ENCODE measurements at places on chromosomes 3 and 15. TPM values are rescaled to one million over a fixed set of nuclear protein-coding genes. Genes with fewer than 3 reads are reported as not detected.

DNA sequence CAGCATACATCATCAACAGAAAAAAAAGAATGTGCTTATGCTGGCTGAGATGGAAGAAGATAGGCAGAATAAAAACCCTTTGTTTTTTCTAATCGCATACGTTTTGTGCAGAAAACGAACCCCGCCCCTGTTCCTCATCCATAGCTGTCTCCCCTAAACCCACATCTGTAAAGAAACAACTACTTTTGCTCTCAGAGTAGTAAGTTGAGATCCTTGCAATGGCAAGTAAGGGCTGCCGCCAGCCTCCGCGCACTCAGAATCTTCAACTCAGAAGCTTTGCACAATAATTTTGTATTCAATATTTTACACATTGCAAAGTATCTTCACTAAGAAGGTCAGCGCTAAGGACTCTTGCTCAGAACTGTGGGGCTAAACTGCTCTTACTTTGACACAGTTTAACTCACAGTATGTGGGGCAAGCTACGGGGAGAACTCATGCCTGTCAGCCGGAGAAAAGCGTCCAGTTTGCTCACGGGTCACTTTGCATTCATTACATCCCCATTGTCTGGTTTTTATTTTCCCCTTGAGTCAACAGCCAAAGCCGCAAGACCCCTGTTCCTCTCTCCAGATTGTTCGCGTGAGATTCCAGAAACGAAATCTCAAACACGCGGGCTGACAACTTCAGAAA lies 1.0 kb downstream of the LYSMD4 start:
- H3K4me1 ChIP-seq = peaks cover 15% of the 10 kb centered on the region
- H3K27me3 ChIP-seq = no peaks in the 10 kb centered on the region
- H3K36me3 ChIP-seq = no peaks in the 10 kb centered on the region
- no peak for DNase-seq

GRCh38 chr3:151276038-151276686 lies 2.2 kb downstream of the P2RY14 start:
- H3K4me1 ChIP-seq = no peaks in the 10 kb centered on the region
- H3K4me3 ChIP-seq = no peak overlapping the region
- H3K27me3 ChIP-seq = no peaks in the 10 kb centered on the region

GRCh38 chr3:45011756-45012508 lies 14.2 kb upstream of the CLEC3B start:
- peak overlapping the region; percentile 78 for H3K27ac ChIP-seq
- DNase-seq = no peak
- no peak overlapping the region for H3K4me3 ChIP-seq
- H3K4me1 ChIP-seq = peaks cover 25% of the 10 kb centered on the region
- no peaks in the 10 kb centered on the region for H3K27me3 ChIP-seq

GRCh38 chr15:39498629-39499028 lies 82.2 kb upstream of the THBS1 start:
- H3K36me3 ChIP-seq = no peaks in the 10 kb centered on the region
- no peak overlapping the region for H3K27ac ChIP-seq
- H3K27me3 ChIP-seq = no peaks in the 10 kb centered on the region
- DNase-seq = no peak

- no peak overlapping the region for H3K4me3 ChIP-seq
- DNase-seq = no peak
- H3K27ac ChIP-seq = no peak overlapping the region
Measured at GRCh38 chr3:71809321-71810026, 24.5 kb upstream of the PROK2 start.

GRCh38 chr3:177973241-177973840 lies 562.9 kb upstream of the KCNMB2 start:
- no peaks in the 10 kb centered on the region for H3K36me3 ChIP-seq
- peak overlapping the region; percentile 32 for H3K27ac ChIP-seq
- H3K4me3 ChIP-seq = no peak overlapping the region
- DNase-seq = no peak

- no peak for DNase-seq
- no peaks in the 10 kb centered on the region for H3K27me3 ChIP-seq
- H3K4me1 ChIP-seq = no peaks in the 10 kb centered on the region
- H3K4me3 ChIP-seq = no peak overlapping the region
- H3K27ac ChIP-seq = no peak overlapping the region
Measured at GRCh38 chr15:50880651-50881114, 27.8 kb upstream of the AP4E1 start.

DNA sequence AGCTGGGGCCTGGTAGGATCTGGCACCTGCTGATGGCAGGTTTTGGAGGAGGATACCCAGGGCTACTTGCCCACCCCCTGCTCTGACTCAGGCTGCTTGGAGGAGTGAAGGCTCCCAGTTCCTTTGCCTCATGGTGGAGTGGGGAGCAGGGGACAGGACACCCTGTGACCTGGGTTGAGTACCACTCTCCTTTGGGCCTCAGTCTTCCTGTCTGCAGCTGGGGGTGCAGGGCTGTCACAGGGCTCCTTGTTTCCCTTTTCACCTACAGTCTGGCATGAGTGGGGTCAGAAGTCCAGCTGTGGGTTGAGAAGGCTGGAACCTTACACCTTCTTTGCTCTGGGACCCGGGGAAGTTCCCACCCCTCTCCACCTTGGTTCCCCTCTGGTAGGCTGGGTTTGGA lies 14.7 kb downstream of the SEMA3F start:
- no peak overlapping the region for H3K4me3 ChIP-seq
- H3K27ac ChIP-seq = no peak overlapping the region
- DNase-seq = no peak
- no peaks in the 10 kb centered on the region for H3K36me3 ChIP-seq
- H3K4me1 ChIP-seq = peaks cover 27% of the 10 kb centered on the region

DNA sequence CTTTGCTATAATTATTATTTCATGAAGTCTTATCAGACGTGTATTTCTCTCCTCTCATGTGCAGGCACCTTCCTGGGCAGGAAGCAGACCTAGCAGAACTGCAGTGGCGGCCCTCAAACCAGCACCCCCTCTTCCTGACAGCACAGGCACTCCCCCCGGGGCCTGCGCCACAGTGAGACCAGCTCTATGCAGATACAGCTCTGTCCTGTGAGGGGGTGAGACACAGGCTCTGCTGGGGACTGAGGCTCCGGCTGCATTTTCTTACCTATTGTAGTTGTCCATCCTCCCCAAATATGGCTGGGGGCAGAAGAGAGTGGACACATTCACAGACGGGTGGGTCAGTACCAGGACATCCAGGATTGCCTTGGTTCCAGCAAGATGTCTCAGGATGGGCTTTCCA lies 5.0 kb downstream of the CISH start:
- no peak overlapping the region for H3K27ac ChIP-seq
- no peak overlapping the region for H3K4me3 ChIP-seq
- H3K27me3 ChIP-seq = no peaks in the 10 kb centered on the region

- no peak overlapping the region for H3K4me3 ChIP-seq
- no peaks in the 10 kb centered on the region for H3K36me3 ChIP-seq
- DNase-seq = no peak
- no peaks in the 10 kb centered on the region for H3K27me3 ChIP-seq
Measured at GRCh38 chr3:64331605-64332004, 106.3 kb upstream of the PRICKLE2 start.

MCF2L2 gene
- polyA plus RNA-seq = 0.56 TPM

GRCh38 chr3:66854601-66855151 lies 143.4 kb upstream of the KBTBD8 start:
- H3K36me3 ChIP-seq = no peaks in the 10 kb centered on the region
- no peak for DNase-seq
- H3K4me3 ChIP-seq = no peak overlapping the region
- no peaks in the 10 kb centered on the region for H3K27me3 ChIP-seq
- no peaks in the 10 kb centered on the region for H3K4me1 ChIP-seq

DNA sequence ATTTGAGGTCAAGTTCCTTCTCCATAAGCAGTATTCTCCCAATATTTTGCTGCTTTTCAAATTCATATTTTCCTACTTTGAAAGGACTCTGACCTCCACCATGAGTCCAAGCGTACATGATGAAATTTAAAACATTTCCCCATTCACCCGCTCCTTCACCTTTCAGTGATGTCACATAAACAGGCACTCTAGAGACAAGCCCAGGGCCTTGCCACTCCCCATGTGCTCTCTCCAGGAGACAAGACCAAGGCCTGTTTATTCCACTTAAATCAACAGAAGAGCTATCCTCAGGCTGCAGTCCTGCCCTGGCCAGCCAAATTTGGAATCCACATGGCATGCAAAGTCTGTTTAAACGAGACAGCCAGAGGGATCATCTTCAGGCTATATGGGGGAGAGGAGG lies 161.5 kb downstream of the ARRDC4 start:
- H3K4me3 ChIP-seq = no peak overlapping the region
- H3K4me1 ChIP-seq = no peaks in the 10 kb centered on the region
- no peaks in the 10 kb centered on the region for H3K36me3 ChIP-seq
- no peak overlapping the region for H3K27ac ChIP-seq
- no peak for DNase-seq
- H3K27me3 ChIP-seq = no peaks in the 10 kb centered on the region

DNA sequence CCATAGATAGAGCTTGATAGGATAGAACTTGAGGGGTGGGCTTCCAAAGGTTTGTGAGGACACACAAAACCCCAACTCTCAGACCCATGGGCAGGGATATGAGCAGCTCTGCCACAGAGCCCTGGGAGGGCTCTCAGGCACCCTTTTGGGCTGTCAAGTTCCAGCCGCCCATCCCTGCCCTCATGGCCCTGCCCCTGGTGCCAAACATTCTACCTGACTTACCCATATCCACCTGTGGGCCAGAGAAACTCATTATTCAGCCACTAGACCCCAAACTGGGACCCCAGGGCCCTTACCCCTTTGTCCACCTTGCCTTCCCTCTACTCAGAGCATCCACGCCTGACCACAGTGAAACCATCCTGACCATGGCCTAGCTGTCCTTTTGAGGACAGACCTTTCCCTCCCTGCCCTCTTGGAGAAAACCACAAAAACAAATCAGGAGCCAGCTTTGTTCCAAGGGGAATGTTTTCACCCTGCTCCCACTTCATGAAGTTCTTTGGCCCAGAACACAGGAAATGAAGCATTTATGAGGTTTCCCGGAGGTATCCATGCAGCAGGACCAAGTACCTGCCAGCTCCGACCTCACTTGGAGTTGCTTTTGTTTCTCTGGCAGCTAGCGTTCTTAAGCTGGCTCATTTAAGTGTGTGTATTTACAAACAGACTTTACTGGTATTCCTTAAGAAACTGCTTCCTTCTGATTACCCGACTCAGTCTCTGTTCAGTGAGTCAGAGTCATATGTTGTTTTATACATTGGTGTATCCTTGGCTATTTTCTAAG lies 34.2 kb upstream of the GALNT15 start:
- H3K4me3 ChIP-seq = no peak overlapping the region
- H3K27me3 ChIP-seq = no peaks in the 10 kb centered on the region
- no peaks in the 10 kb centered on the region for H3K36me3 ChIP-seq
- H3K4me1 ChIP-seq = no peaks in the 10 kb centered on the region
- H3K27ac ChIP-seq = peak overlapping the region; percentile 66
- no peak for DNase-seq

CD80 gene
- polyA plus RNA-seq = not detected

DNA sequence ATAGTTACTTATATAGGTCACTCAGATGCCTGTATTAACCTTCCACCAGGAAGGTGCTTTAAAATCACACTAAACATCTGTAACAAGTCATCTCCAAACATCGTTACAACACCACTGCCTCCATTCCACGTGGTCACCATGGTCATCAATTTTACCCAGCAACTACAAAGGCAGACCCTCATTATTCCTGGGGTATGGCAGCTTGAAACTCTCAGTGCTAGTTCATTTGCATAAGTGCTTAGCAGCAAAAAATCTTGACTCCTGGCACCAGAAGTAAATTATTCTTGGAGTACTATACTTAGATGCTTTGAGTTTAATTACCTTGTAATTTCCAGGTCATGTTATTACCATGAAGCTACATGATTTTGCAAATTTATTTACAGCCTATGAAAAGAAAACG lies 250.6 kb downstream of the KBTBD8 start:
- no peaks in the 10 kb centered on the region for H3K36me3 ChIP-seq
- no peaks in the 10 kb centered on the region for H3K4me1 ChIP-seq
- no peak overlapping the region for H3K27ac ChIP-seq

- no peaks in the 10 kb centered on the region for H3K27me3 ChIP-seq
- H3K27ac ChIP-seq = peak overlapping the region; percentile 96
- peaks cover 16% of the 10 kb centered on the region for H3K4me1 ChIP-seq
- H3K36me3 ChIP-seq = no peaks in the 10 kb centered on the region
- no peak overlapping the region for H3K4me3 ChIP-seq
Measured at GRCh38 chr15:71097890-71098289, 17.4 kb upstream of the THSD4 start.

DNA sequence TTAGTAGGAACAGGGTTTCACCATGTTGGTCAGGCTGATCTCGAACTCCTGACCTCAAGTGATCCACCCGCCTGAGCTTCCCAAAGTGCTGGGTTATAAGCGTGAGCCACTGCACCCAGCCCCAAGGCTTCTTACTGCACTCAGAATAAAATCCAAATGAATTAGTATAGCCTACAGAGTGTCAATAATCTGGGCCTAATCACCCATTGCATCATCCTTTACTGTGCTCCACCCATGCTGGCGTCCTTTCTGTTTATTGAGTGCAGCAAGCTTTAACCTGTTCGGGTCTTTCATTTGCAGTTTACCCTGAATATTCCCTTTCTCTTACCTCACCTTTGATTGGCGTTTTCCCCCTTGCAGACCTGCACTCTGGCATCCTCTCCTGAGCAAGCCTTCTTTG lies 77.7 kb downstream of the CEP63 start:
- H3K27ac ChIP-seq = no peak overlapping the region
- H3K4me1 ChIP-seq = peaks cover 3% of the 10 kb centered on the region
- no peak for DNase-seq
- H3K4me3 ChIP-seq = no peak overlapping the region
- peaks cover 12% of the 10 kb centered on the region for H3K36me3 ChIP-seq
- no peaks in the 10 kb centered on the region for H3K27me3 ChIP-seq

- no peaks in the 10 kb centered on the region for H3K27me3 ChIP-seq
- no peak overlapping the region for H3K27ac ChIP-seq
- no peaks in the 10 kb centered on the region for H3K36me3 ChIP-seq
- no peak for DNase-seq
Measured at GRCh38 chr3:171313702-171314101, 146.5 kb downstream of the TNIK start.

SCN11A gene
- polyA plus RNA-seq = 0.02 TPM

FBN1 gene
- 248 TPM for polyA plus RNA-seq

GRCh38 chr3:194723846-194724618 lies 38.3 kb downstream of the FAM43A start:
- H3K4me1 ChIP-seq = no peaks in the 10 kb centered on the region
- H3K27ac ChIP-seq = no peak overlapping the region
- no peak overlapping the region for H3K4me3 ChIP-seq
- DNase-seq = no peak

DNA sequence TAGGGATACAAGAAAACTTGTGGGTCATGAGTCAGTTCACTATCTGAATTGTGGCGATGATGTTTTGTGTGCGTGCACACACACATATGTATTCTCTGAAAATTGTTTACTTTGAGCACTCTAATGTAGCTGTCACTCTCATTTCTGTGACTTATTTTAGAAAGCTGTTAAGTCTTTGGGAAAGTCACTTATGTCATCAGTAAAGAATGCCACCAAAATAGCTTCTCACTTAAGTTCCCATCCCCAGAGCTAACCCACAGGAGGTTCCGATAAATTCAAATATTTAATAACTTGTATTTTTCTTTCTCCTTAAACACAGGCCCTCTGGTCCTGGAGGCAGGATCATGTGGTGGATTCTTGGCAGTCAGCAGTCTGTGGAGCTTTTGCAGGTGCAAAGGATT lies 138.3 kb downstream of the LRIG1 start:
- no peaks in the 10 kb centered on the region for H3K36me3 ChIP-seq
- no peaks in the 10 kb centered on the region for H3K4me1 ChIP-seq
- H3K4me3 ChIP-seq = no peak overlapping the region
- H3K27me3 ChIP-seq = no peaks in the 10 kb centered on the region
- H3K27ac ChIP-seq = no peak overlapping the region
- no peak for DNase-seq

- H3K27me3 ChIP-seq = no peaks in the 10 kb centered on the region
- no peak overlapping the region for H3K4me3 ChIP-seq
- H3K27ac ChIP-seq = no peak overlapping the region
- DNase-seq = no peak
- H3K4me1 ChIP-seq = no peaks in the 10 kb centered on the region
Measured at GRCh38 chr3:197782230-197782629, 8.8 kb upstream of the LRCH3 start.
